ENCODE measurements at places on chromosomes 4 and X.
A peak's percentile ranks its signal among the peaks of the same experiment; 100 is the strongest.

GRCh38 chr4:83569429-83569828, 33.5 kb downstream of the GPAT3 start:
- DNase-seq: no peak

DNA sequence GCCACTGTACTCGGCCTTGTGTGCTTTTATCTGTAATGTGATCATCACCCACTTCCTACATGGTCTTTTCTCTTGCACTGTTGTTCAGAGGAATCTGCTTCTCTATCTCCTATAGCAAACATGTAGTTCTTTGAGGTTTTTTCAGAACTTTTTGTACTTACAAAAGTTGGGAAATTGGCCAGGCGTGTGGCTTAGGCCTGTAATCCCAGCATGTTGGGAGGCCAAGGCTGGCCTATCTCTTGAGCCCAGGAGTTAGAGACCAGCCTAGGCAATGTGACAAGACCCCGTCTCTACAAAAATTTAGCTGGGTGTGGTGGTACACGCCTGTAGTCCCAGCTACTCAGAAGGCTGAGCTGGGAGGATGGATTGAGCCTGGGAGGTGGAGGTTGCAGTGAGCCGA, 30.4 kb downstream of the TAF1 start:
- DNase-seq: no peak

DNA sequence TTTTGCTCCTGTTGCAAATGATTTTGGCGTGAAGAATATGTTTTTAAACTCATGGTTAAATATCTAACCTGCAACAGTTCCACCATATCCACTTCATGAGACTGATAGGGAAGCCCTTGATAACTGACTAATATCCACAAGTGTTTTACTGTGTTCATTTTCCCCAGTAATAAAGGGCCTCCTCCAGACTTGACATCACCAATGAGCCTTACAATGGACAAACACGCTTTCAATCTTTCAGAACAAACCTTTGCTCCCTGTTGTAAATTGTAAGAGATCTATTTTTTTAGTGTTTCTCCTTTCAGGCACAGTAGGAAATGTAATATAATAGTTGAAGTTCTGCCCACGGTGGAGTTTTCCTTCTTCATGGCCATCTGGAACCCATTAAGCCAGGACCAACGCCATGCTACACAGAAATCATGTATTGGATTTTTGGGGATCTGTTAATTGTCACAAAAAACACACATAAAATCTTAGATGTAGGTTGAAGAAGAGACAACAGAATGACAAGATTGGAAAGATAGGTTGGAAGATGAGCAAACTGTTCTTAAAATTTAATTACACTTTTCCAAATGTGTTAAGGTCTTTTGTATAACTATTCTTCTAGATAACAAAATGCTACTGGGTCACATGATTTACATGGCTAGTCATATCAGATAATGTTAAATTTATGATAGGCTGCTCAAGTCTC, 1030.1 kb downstream of the FSTL5 start:
- DNase-seq: no peak

GRCh38 chrX:153944140-153944799, at the start of gene RENBP:
TSS of gene RENBP (minus strand) at chrX:153944643. CDS start at chrX:153944610, 33 bp downstream.
- DNase-seq: no peak

GRCh38 chr4:8938623-8939022, 67.0 kb upstream of the HMX1 start:
- no peak for DNase-seq

DNA sequence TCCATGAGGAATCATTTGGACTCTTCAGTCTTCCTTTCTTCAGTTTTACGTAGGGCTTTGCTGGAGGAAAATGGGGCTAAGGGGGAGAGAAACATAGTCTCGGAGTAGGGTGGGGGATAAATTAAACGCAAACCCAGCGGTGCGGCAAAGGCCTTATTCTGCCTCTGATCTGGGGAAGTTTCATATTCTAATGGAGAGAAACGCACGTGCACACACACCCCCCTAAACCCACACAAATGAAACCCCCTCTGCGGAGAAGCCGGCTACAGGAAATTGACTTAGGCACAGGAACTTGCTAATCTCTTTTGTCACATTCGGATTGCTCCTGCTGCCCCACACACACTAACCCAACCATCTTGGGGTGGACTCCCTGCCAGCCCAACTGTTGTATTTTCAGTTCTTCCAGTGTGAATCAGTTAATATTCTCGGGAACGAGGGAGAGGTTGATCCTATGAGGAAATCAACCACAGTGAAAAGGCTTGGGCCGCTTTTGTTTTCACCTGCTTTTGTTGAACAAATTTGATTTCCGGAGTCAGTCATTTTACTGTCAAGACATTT, at the start of gene RHOH:
Gene RHOH (plus strand): TSS at position 308 of the 558 bp plus-strand sequence. CDS start 46,356 bp downstream, outside the sequence.
- peak; percentile 69 for DNase-seq

- no peak for DNase-seq
These were observed 21.5 kb downstream of the DNAAF6 start for GRCh38 chrX:107227780-107228485.

DNA sequence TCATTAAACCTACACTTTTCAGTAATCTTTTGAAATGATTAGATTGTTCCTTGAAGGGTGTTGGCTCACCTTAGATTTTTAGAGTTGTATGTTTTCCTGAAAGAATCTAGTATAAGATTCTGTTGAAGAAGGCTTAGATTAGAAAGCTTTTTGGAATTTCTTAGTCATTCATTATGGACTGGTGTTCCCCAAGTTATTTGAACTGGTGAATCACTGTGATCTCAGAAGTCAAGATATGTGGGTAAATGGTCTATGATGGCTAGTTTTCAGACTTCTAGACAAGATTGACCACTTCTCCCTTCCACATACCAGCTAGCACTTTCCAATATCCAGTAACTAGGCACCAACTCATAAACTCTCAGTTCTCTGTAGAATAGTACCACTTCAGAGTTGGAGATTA, 138.1 kb downstream of the KDM6A start:
- DNase-seq: no peak

DNA sequence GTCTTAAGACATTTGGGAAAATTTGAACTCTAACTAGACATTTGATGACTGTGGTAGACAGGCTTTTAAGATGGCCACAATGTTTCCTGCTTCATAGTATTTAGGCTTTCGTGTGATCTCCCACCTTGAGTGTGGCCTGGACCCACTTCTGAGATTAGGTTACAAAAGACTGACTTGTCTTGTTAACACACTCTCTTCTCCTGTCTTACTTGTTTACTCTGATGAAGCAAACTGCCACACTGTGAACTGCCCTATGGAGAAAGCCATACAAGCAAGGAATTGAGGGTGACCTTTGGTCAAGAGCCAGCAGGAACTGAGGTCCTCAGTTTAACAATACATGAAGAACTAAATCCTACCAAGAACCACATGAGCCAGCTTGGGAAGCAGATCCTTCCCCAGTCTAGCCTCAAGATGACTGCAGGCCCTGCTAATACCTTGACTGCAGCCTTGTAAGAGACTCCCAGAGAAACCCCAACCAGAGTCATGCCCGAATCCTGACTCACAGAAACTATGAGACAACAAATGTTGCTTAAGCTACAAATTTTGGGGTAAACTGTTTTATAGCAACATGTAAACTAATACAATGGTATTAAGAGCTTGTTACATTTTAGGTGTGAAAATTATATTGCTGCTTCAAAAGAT, 20.3 kb downstream of the UBA6 start:
- no peak for DNase-seq
